ENCODE measurements at places on chromosomes 2 and 18. TPM values are rescaled to one million over a fixed set of nuclear protein-coding genes. Genes with fewer than 3 reads are reported as not detected.

Gene CCT7
- total RNA-seq: 195 TPM

Gene NEUROD1
- total RNA-seq: not detected

DNA sequence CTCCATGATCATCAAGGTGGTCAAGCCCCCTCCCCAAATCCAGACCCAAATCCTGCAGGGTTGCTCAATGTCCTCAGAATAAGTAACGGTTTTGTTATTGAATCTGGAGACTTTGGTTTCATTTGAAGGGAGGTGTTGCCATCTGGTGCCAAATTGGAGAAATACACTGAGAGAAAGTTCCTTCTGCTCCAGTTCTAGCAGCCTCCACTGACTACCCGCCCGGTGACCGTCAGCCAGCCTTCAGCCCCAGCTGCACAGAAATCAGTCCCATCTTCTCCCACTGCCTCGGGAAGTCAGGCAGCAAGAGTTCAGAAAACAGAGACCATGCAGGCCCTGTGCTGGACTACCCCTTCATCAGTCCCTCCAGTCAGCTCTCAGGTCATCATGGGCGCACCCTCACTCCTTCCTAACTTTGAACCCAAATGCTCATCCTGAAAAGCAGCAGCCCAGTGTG is 38.7 kb downstream of the PKDCC start:
- DNase-seq: peak; percentile 83

- no peak for DNase-seq
Observed at GRCh38 chr2:175630280-175631244, 371.5 kb downstream of the LNPK start.

DNA sequence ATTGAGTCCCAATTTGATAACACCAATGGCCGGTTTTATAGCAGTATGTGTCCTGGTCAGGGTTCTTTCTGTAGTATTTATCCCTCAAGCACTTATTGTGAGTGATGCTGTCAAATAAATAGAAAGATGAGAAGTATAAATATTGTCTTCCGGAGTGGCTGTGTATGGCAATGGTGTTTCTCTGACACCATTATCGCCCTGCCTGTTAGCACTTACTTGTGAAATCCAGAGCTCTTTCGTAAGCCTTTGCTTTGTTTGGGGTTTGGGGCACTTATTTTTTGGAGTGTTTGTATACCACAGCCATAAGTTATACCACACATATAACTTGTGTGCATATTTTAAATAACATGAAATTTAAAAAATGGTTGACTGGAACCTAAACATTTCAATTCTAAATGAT is 29.3 kb downstream of the CD8B2 start:
- DNase-seq: no peak

- no peak for DNase-seq
Observed at GRCh38 chr2:240341064-240341463, 94.4 kb upstream of the GPC1 start.

DNA sequence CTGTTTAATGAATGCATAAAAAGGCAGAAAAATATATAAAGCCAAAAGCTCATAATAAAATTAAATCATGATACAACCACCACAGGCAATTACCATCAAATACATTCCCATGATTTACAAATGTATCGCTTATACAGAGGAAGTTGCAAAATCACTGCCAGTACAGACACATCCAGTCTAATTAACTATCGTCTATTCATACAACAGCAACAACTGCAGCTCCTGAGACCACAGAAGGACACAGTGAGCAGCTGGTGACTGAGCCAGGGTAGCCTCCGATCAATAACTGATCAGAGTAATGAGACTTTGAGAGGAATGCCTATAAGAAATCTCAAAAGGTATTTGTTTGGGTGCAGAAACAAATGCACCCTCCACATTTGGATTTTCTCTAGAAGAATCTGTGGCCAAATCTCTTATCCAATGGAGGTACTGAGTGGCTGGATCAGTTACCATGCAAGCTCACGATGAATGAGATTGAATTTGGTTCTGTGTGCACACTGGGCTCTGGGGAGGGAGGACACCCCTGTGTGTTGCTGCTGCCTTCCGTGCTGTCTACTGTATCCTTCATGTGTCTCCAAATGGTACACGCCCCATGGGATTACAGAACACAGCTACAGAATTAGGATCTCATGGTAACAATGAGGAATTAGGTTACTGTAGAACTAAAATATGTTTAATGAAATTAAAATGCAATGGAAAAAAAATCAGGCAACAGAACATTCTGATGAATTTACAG is 119.6 kb downstream of the MBP start:
- DNase-seq: no peak

DNA sequence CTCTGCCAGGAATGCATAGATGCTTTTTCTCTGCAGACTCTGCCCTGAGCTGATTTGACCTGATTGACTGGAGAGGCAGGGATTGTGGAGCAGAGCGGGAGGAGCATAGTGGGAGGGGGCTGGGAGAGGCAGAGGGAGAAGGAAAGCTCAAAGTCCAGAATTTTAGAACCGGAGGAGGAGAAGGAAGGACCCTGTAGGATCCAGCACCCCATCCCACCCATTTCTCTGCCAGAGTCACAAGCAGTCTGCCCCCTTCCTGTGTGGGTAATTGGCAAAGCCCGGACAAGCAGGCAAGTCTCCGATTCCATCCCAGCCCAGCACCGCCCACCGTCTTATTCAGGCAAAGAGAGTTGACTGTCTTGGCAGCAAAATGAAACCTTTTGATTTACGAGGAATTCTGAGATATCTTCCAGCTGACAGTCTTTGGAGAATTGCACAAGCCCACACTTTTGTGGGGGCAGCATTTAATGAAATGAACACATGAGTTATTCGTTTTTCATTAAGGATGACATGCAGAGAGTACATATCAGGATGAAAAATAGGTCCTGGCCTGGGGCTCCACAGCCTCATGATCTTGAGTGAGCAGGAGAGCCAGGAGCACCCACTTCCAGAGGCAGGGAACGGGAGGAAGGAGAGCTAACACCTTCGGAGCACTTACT is 103.1 kb downstream of the MCFD2 start:
- peak; percentile 100 for DNase-seq

GRCh38 chr2:161135951-161136593 is 24.2 kb upstream of the TANK start:
- no peak for DNase-seq

Gene CD226
- total RNA-seq: 0.99 TPM

DNA sequence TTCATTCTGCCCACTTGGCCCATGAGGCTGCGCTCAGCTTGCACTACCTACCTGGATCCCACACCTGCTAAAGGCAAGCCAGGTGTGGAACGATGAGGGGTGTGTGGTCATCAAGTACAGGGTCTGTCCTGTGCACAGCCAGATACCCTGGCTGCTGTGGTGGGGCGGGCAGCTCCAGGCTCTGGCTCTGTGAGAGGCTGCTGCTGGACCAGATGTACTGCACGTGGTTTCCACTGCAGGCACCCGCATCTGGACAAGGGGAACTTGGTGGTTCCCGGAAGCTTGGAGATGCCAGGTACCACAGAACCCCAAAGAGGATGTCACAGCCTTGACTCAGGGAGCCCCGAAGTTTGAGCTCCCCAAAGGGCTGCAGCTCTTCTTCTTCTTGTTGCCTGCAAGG is 68.1 kb upstream of the ZNF804A start:
- no peak for DNase-seq

Gene WDSUB1
- 8.7 TPM for total RNA-seq

GRCh38 chr2:25309402-25309801 is 32.3 kb downstream of the DNMT3A start:
- DNase-seq: peak; percentile 47

- peak; percentile 86 for DNase-seq
Observed at GRCh38 chr2:134764164-134764563, 45.4 kb upstream of the TMEM163 start.

Gene IL1RL1
- total RNA-seq: 4.9 TPM

Gene FKBP7
- total RNA-seq: 109 TPM

DNA sequence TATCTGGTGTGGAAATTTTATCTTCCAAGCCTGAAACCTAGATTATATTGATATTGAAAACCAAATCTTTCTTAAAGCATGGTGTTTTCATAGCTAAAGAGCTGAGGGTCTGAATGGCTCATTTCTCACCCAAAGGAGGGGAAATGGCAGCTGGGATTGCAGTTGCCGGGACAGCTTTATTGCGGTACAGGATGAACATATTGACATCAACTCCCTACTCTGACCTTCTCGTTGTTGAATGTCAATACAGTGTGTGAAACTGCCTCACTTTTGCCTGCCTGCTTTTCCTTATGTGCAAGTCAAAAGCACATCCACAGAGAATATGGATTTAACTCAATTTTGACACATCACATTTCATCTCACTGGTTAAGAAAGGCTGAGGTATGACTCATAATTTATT is 3.6 kb upstream of the COX7A2L start:
- no peak for DNase-seq

Gene TCF4
- total RNA-seq: 105 TPM
